Natural killer cell treated with Interleukin-12 subunit alpha and Interleukin-12 subunit beta and Interleukin-15 and Interleukin-18, amount 100 ng/mL, for 72 hours (primary cell): ENCODE measurements at places on chromosomes 5 and 9.

DNA sequence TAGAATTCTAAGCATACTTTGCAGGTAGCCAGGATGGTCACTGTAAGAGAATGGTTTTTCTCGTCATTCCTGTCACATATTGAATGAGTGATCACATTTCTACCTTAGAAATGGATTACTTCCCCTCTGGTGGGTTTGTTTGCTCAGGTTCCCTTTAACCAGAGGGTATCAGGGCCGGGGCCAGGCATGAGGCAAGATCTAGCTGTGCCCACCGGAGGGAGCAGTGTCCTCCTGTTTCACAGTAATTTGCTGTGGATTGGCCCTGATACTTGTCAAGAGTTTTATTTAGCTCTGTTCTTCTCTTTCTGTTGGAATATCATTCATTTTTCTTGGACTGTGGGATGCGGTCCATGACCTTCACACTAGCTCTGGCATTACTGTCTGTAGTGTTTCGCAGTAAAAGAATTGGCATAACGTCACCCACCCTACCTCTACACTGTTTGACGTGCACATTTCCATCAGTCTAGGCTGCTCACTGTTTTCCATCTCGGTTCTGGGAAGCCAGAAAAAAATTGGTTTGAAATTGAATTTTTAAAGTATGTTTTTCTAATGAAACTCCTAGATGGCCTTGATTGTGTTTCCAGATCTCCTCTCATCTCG is 42.4 kb upstream of the ZBED3 start:
- H3K27me3 ChIP-seq = peaks cover 19% of the 10 kb centered on the region
- DNase-seq = no peak
- H3K4me3 ChIP-seq = no peak overlapping the region
- H3K4me1 ChIP-seq = no peaks in the 10 kb centered on the region
- no peaks in the 10 kb centered on the region for H3K36me3 ChIP-seq
- H3K27ac ChIP-seq = no peak overlapping the region

DNA sequence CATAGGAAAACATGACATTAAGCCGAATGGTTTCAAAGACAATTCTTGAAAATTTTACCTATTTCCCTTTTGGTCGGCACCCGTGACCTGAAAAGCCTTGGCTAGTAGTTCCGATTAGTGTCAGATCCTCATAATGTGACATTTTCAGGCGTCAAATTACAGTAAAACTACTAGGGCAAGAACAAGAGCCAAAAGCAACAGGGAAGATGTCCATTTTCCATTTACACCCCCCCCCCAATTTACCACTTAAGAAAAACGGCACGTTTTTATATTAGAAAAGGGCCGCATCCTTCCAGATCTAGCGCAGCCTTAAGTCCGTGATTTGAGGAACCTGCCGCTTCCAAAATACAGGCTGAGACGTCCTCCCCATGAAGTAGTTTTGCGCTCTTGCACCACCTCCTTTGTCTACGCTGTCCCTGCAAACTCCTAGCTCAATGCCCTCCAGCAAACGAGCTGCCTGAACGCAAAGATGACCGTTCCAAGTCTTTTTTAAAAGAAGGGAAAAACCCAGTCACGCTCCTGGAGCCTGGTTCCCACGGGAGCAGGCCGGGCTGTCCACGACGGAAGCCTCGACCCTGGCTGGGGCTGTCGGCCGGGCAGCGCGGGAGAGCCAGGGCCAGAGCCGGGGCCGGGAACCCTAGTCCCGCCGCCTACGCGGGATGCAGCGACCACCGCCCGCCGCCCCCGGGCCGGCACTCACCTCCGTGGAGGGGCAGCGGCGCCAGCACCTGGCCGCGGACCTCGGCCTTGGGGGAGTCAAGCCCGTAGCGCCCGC is 616 bp downstream of the RNF130 start:
- H3K4me3 ChIP-seq = peak overlapping the region; percentile 89
- H3K27ac ChIP-seq = peak overlapping the region; percentile 40
- H3K36me3 ChIP-seq = no peaks in the 10 kb centered on the region
- H3K4me1 ChIP-seq = peaks cover 26% of the 10 kb centered on the region
- peaks cover 13% of the 10 kb centered on the region for H3K27me3 ChIP-seq
- DNase-seq = no peak

DNA sequence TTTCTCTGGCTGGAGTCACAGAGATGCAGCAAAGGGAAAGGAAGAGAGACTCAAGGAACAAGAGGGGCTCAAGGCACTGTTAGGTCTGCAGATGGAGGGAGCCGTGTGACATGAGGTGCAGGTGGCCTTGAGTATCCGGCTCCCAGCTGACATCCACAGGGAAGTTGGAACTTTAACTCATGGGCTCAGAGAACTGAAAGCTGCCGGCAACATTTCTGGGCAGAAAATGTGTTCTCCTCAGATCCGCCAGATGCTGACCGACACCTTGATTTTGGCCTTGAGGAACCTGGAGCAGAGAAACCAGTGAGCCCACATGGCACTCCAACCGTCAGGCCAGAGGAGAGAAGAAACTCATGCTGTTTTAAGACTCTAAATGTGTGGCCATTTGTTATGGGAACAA is 258.1 kb upstream of the IRX2 start:
- no peak overlapping the region for H3K4me3 ChIP-seq
- no peaks in the 10 kb centered on the region for H3K36me3 ChIP-seq
- no peaks in the 10 kb centered on the region for H3K4me1 ChIP-seq
- no peak for DNase-seq
- H3K27me3 ChIP-seq = no peaks in the 10 kb centered on the region
- H3K27ac ChIP-seq = no peak overlapping the region

GRCh38 chr5:72999916-73000315 is 44.1 kb downstream of the FCHO2 start:
- H3K27ac ChIP-seq = no peak overlapping the region
- H3K27me3 ChIP-seq = no peaks in the 10 kb centered on the region
- H3K4me3 ChIP-seq = no peak overlapping the region

DNA sequence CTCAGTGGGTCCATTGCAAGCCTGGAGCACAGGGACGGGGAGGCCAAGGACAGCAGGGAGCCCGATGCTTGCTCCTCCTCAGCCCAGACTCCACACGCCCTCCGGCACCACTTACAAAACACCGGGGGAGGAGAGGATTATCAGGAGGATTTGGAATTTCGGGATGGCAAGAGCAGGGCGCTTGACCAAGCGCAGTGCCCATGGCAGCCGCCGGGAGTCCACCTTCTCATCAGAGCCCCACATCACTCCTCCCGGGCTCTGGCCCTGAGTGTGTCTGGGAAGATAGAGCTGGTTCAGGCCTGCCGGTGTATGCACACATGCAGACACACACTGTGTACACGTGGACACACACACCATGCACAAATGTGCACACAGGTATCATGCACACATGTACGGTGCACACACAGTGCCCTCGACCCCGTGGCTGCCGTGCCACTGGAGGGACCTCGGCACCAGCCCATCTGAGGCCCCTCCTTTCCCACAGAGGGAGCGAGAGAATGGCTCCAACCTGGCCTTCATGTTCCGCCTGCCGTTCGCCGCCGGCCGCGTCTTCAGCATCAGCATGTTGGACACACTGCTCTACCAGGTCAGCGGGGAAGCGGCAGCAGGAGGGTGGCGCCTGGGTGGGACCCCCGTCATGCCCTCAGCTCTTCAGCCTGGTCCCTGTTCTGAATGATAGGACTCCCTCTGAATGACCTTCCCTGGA is 81.7 kb downstream of the KCNT1 start:
- H3K27ac ChIP-seq = no peak overlapping the region
- H3K27me3 ChIP-seq = peaks cover 8% of the 10 kb centered on the region

GRCh38 chr5:40333459-40334241 is 346.1 kb upstream of the PTGER4 start:
- peaks cover 44% of the 10 kb centered on the region for H3K4me1 ChIP-seq
- peaks cover 31% of the 10 kb centered on the region for H3K36me3 ChIP-seq
- H3K27ac ChIP-seq = peak overlapping the region; percentile 94
- no peaks in the 10 kb centered on the region for H3K27me3 ChIP-seq

DNA sequence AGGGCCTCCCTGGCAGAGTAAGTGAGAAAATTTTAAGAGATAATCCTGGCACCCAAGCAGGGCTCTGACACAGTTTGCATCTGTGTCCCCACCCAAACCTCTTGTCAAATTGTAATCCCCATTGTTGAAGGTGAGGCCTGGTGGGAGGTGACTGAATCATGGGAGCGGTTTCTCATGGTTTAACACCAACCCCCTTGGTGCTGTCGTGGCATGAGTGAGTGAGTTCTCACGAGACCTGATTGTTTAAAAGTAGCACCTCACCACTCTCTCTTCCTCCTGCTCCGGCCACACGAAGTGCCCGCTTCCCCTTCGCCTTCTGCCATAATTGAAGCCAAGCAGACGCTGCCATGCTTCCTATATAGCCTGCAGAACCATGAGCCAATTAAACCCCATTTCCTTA is 80.1 kb downstream of the FBXW11 start:
- H3K27me3 ChIP-seq = no peaks in the 10 kb centered on the region
- DNase-seq = peak; percentile 61
- no peak overlapping the region for H3K4me3 ChIP-seq
- peaks cover 34% of the 10 kb centered on the region for H3K4me1 ChIP-seq
- no peak overlapping the region for H3K27ac ChIP-seq

GRCh38 chr9:92488681-92489550 is 6.6 kb upstream of the ASPN start:
- H3K27ac ChIP-seq = no peak overlapping the region
- H3K36me3 ChIP-seq = no peaks in the 10 kb centered on the region
- no peaks in the 10 kb centered on the region for H3K4me1 ChIP-seq

DNA sequence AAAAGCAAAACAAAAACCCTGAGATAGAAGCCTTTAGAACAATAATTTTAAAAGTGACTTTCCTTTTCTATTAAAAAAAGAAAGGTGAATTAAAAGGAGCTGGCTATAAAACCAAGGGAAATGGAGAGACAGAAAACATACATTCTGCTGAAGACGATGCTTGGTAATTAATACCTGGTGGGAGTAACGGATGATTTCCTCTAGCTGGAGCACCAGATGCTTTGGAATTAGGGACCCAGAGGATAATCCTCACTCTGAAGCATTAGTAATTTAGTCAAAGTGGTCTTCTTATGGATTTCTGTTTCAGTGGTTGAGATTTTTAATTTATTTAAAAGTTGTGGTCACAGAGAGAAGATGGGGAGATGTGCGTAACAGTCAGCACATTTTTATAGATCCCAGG is 982.5 kb downstream of the TLE4 start:
- H3K36me3 ChIP-seq = no peaks in the 10 kb centered on the region
- H3K4me1 ChIP-seq = no peaks in the 10 kb centered on the region
- no peak overlapping the region for H3K27ac ChIP-seq
- H3K4me3 ChIP-seq = no peak overlapping the region

GRCh38 chr5:63205976-63206375 is 627.4 kb downstream of the LRRC70 start:
- no peaks in the 10 kb centered on the region for H3K4me1 ChIP-seq
- H3K36me3 ChIP-seq = no peaks in the 10 kb centered on the region
- no peak overlapping the region for H3K4me3 ChIP-seq
- no peak overlapping the region for H3K27ac ChIP-seq

GRCh38 chr5:122997294-122997693 is 39.2 kb downstream of the PPIC start:
- no peaks in the 10 kb centered on the region for H3K36me3 ChIP-seq
- no peak overlapping the region for H3K4me3 ChIP-seq
- DNase-seq = no peak
- H3K27ac ChIP-seq = no peak overlapping the region
- no peaks in the 10 kb centered on the region for H3K27me3 ChIP-seq

DNA sequence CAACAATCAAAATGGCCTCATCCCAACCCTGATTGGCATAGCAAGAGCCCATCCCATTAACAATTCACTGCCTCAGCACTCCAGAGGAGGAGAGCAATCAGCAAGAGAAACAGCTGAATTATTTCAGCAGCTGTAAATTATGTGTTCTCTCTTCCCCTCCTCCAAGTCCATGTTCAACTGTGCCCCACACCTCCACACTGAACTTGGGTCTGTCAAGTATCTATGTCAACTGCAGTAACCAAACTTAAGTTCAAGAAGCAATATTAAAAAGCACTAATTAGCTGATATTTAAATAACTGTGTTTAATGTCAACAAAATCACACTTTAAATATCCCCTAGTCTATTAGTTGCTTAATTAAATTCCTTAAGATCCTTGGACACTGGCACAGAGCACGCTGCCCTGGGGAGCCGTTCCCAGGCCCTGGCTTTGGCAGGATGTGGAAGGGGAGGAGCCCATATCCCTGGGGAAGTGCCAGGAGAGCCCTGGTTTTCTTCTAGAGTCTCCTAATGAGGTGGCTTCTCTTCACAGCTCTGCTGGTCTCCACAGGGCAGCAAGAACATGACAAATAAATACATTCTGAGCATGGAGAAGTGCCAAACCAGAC is 50.6 kb downstream of the SIL1 start:
- DNase-seq = no peak
- no peaks in the 10 kb centered on the region for H3K36me3 ChIP-seq
- H3K27me3 ChIP-seq = no peaks in the 10 kb centered on the region
- no peak overlapping the region for H3K27ac ChIP-seq
- no peak overlapping the region for H3K4me3 ChIP-seq

DNA sequence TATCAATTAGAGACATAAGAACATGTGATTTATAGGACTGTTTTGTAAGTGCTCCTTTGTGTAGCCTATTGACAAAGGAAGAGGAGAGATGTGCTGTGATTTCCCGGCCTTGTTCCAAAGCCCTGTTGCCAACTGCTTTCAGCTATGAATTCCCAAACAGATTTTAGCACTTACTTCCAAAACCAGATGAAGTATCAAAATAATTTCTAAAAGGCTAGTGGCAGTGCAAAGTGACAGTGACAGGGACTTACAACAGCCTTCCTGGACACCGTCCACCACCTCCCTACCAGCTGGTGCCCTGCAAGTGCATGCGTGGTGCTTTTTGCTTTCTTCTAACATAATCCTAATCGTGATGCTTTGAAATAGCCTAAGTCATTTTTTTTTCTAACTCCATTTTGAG is 254.1 kb upstream of the ACTBL2 start:
- H3K4me1 ChIP-seq = no peaks in the 10 kb centered on the region
- no peak for DNase-seq
- no peaks in the 10 kb centered on the region for H3K27me3 ChIP-seq
- no peak overlapping the region for H3K4me3 ChIP-seq
- no peak overlapping the region for H3K27ac ChIP-seq

GRCh38 chr5:78404682-78405293 is 44.4 kb downstream of the SCAMP1 start:
- H3K4me3 ChIP-seq = peak overlapping the region; percentile 1
- H3K36me3 ChIP-seq = no peaks in the 10 kb centered on the region
- DNase-seq = no peak
- no peak overlapping the region for H3K27ac ChIP-seq
- no peaks in the 10 kb centered on the region for H3K27me3 ChIP-seq
- H3K4me1 ChIP-seq = peaks cover 40% of the 10 kb centered on the region

DNA sequence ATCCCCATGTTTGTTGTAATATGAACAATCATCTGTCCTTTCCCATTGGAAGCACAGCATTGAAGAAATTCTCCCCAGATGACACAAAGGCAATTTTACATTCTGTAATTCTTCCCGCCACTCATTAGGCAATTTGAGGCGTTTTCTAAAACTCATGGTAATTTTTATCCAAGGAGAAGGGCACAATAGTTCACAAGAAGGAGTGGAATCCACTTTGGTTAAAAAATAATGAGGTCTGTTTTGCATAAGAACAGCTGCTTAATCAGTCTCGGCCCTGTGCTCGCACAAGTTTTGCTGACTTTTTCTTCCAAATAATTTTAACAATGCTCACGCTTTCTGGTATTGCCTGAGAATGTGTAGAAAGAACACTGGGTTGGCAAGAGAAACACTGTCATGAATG is 94.0 kb downstream of the CAVIN4 start:
- no peak overlapping the region for H3K4me3 ChIP-seq
- no peak overlapping the region for H3K27ac ChIP-seq
- peaks cover 10% of the 10 kb centered on the region for H3K27me3 ChIP-seq
